Mammary epithelial cell (primary cell): ENCODE measurements at places on chromosomes 3 and 15. TPM values are rescaled to one million over a fixed set of nuclear protein-coding genes. Genes with fewer than 3 reads are reported as not detected.

RTP1 gene
- not detected for polyA plus RNA-seq

ALDH1A2 gene
- polyA plus RNA-seq, result 0.15 TPM

SOX14 gene
- polyA plus RNA-seq, result not detected

MCTP2 gene
- 19.5 TPM for polyA plus RNA-seq

GJD2 gene
- polyA plus RNA-seq, result not detected

DGKG gene
- 2.1 TPM for polyA plus RNA-seq

C3orf70 gene
- polyA plus RNA-seq, result 0.01 TPM

NOX5 gene
- 2.6 TPM for polyA plus RNA-seq

MAN2C1 gene
- 35.5 TPM for polyA plus RNA-seq

- DNase-seq, result peak; percentile 14
These were observed 242.5 kb downstream of the FAM43A start for GRCh38 chr3:194928227-194928626.

- DNase-seq, result peak; percentile 99
These were observed 63.8 kb downstream of the ATP1B3 start for GRCh38 chr3:141940194-141940776.

- no peak for DNase-seq
These were observed 342.3 kb upstream of the PROK2 start for GRCh38 chr3:72127224-72127612.

DNA sequence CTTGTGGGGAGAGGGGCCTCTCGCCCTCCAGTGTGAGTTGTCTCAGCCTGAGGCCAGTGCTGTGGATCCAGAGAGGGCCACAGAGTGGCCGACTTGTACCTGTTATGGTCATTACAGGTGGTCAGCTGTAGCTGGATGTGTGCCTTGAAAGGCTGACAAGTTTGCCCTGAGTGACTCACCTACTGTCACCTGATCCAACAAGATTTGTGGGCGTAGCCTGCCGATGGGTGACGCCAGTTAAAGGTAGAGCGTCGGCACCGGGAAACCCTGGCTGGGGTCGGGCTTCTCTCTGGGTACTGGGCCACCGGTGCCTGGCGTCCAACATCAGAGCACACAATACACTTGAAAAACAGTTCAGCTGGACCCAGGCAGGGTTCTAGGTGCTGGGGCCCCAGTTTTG, 2.8 kb upstream of the ISG20 start:
- DNase-seq, result no peak

GRCh38 chr15:54298396-54298795, 320.2 kb downstream of the UNC13C start:
- DNase-seq, result no peak

- peak; percentile 6 for DNase-seq
These were observed 166.7 kb upstream of the SGO1 start for GRCh38 chr3:20352546-20353179.

GRCh38 chr15:55628369-55628730, 40.2 kb upstream of the PYGO1 start:
- DNase-seq, result no peak

GRCh38 chr15:70306081-70306480, 208.4 kb upstream of the TLE3 start:
- DNase-seq, result no peak

- DNase-seq, result no peak
These were observed 28.8 kb downstream of the LYZL4 start for GRCh38 chr3:42381551-42382082.

GRCh38 chr15:34725556-34725955, 29.2 kb downstream of the GJD2 start:
- no peak for DNase-seq

DNA sequence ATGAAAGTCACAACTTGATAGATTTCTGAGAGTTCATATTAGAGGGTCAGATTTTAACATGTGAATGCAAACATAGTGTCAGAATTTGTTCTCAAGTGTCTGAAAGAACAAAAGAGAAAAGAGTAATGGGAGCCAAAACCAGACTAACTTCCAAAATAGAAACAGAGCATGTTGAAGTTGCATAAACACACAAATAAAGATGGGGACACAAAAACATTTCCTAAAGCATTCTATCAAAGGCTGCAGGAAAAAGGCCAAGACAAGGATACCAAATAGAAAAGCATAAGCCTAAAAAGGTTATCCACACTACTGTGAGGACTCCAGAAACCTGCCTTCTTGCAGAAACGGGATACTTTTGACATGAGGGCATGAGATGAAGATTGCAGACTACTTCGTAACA, 2.8 kb downstream of the FHIT start:
- DNase-seq, result no peak
